ENCODE measurements at places on chromosomes 4 and X.

DNA sequence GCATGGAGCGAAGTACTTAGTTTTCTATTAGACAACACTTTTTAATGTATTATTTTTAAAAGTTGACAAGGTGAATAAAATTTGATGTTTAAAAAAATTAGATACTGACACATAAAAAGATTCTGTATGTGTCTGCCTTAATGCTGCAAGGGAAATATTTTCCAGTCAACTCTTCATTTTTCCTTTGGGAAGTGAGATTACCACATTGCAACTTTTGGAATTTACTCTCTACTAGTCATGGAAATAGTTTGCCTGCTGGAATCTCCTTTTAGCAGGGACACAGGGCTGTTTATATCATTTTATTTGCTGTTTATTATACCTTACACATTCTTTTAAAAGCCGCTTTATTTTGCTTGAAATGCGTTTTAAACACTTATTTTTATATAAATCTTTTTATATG lies 135.1 kb downstream of the MID1 start:
- DNase-seq, result no peak

- no peak for DNase-seq
Measured at GRCh38 chr4:160038615-160039014, 935.7 kb downstream of the RAPGEF2 start.

DNA sequence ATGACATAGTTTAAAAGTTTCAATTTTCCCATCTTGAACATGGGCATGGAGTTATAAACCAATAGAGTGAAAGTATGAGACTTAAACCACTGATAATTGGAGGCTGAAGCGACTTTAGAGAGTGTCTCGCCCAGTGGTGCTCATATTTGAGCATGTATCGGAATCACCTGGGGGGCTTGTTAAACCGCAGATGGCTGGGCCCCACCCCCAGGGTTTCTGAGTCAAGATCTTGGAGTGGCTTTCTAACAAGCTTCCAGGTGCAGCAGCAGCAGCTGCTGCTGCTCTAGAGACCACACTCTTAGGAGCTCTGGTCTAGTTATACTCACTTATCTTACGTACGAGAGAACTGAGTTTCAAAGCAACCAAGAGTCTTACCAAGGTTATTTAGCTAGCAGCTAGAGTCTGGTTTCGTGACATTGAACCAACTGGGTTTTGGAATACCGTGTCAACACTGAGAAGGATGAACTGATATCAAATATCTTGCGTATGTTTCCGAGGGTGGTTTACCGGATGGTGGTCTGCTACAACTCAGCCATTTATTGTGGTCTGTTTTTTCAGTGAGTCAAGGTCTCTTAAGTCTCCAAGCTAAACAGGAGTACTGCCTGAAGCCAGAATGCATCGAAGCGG lies 5.9 kb downstream of the PHEX start:
- DNase-seq, result no peak

DNA sequence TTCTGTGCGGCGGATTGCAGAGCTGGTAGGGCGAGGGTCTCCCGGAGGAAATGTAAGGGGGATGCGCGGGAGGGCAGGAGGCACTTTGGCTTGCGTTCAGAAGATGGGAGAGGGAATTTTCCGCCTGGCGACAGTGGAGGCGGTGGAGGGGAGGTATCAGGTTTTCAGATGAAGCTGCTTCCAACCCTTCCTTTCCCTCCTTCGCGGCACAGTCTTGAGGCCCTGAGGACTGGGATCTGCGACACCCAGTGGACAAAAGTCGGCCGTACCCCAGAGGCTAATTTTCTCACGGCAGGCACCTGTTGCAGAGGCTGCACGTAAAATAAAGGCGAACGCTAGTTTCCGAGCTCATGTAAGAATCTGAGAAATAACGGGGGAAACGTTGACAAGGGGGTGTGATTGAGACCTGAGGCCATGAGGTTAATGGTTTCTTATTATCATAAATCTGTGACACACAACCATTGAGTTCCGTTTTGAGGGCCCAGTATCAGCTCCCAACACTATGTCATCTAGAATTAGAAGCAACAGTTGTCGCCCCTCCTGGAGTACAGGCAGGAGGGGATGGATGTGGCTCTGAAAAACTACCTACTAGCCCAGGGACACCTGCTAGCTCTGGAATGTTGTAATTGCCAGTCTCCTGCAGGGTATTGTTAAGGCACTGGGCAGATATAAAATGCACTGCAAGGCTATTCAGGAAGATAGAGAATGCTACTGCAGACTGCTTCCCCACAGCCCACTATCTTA lies 1.1 kb downstream of the ZCCHC18 start:
- DNase-seq, result peak; percentile 38

GRCh38 chr4:2132438-2132837 lies 73.3 kb downstream of the NAT8L start:
- DNase-seq, result no peak

DNA sequence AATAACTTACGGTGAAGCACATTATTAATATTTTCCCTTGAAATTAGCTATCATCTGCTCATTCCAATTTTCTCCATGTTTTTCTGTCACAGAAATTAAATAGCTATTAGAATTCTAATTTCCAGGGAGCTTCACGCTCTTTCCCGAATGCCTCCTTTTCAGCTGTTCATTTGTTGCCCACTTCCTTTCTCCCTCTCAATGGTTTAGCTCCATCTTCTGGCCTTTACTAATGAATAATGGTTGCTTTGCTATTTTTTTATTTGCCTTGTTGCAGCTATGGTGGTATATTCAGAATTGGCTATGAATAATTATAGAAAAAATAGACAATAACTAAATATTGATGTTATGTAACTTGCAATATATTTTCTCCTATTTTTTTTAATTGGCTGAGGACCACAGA lies 70.5 kb downstream of the GRIA2 start:
- DNase-seq, result no peak

DNA sequence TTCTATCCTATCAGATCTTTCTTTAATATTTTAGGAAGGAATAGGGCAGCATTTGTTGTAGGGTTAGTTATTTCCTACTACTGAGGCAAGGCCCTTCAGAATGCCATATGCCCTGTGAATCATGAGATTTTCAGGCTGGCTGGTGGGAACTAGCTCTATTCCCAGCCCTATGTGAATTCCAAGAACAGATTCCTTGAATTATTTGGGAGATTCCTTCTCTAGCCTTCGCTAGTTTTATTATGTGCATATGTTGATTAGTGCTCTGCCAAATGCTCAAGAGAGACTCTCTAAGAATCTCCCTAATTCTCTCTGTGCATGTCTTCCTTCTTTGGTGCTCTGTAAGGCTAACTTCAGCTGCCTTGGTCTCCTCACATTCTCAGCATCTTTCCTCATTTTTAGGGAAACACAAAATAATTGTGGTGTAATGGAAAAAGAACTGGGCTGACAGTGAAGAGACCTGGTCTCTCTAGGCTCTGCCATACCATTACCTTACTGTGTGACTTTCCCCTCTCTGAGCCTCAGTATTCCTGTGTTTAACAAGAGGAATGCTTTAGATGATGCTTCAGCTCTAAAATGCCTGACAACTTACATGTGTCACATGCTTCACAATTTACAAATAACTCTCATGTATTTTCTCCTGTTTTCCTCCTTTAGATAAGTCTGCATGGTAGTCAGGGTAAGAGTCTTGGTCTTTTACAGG lies 79.7 kb downstream of the VMA21 start:
- no peak for DNase-seq

All from T-helper 2 cell (primary cell).